ENCODE measurements at places on chromosomes 12 and 14.

DNA sequence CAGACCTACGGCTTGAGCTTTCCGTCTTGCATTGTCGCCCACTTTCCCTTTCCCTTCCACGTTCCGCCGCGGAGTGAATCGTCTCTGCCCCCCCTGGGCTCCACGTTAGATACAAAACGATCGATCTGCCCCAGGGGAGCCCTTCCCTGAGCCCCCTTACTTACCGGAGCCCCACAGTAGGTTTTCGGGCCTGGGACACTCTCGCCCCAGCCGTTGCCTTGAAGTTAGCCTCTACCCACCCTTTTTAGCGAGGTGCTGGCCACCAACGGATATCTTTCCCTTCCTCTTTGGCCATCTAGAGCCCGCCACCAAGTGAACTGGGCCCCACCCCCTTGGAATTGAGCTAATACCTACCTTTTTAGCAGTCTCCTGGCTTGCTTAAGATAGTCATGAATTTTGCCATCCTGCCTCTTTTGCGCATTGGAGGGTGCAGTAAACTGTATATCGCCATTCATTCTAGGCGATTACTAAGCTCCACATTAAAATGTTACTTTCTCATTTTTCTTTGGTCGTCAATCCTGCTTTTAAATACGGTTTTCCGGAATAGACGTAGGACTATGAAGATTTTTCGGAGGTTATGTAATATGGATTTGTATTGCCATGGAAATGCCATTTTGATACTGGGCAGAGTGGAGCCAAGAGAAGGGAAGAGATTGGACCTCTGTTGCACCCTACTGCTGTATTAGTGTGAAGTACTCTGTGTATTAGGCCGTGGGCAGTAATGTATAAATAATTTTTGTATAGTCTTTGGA lies 764 bp downstream of the RBM25 start:
- DNase-seq = no peak

DNA sequence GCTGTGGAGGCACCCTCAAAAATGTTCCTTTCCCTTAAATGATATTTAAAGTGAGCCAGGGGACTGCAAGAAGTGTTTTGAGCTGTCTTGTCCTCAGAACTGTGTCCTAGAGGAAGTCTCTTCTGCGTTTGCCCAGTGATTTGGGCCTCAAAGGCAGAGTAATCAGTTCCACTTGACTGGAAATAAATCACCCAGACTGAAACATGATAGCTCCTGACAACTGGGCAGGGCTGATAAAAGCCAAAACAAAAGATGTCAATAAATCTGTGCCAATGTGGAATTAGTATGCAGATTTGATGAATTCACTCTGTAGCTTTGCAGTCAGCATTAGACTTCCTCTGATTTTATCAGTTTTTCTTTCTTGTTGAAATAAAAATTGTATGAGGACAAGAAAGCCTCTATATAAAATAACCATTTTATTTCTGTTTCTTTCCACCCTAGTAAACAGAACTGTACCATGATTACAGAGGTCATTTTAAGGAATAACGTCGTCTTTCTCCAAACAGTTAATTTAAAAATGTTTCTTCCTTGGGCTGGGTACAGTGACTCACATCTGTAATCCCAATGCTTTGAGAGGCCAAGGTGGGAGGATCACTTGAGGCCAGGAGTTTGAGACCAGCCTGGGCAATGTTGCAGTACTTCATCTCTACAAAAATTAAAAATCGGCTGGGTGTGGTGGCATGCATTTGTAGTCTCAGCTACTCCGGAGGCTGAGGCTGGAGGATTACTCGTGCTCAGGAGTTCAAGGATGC lies 180.8 kb downstream of the ERC1 start:
- DNase-seq = no peak

DNA sequence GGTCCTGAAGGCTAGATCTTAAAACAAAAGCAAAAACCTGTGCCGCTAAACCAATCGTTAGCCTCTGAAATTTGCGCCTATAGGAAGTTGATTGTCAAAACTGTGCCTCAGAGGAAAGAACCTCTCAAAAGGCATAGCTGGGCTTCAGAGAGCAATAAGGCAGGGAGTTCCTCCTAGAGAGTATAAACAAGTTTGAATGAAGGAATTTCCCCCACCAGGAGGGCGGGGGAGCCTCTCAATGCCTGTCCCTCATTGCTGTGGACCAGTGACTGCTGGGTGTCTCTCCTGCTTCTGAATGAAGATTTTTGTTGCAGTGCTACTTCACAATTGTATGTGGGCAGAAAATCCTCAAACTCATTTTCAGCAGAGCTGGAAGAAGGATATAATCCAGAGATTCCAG lies 88.6 kb downstream of the KCNK10 start:
- no peak for DNase-seq

GRCh38 chr14:76566439-76566838 lies 190.5 kb downstream of the ESRRB start:
- DNase-seq = no peak

DNA sequence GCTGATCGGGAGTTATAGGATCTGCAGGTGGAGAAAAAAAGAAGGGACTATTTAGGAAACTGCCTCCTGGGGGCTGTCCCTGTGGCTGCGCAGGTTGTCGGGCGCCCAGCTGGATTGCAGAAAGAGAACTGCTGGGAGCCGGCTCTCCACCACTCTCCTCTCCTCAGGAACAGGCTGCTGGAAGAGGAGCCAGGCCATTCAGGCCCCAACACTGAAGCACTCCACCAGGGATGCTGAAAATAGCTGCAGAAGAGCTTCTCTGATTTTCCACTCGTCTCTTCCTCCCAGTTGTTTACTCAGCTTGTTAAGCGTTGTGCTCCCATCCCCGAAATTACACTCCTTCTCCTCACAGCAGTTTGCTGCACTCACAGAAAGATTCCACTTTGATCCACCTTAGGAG lies 347.3 kb downstream of the GLT1D1 start:
- no peak for DNase-seq

DNA sequence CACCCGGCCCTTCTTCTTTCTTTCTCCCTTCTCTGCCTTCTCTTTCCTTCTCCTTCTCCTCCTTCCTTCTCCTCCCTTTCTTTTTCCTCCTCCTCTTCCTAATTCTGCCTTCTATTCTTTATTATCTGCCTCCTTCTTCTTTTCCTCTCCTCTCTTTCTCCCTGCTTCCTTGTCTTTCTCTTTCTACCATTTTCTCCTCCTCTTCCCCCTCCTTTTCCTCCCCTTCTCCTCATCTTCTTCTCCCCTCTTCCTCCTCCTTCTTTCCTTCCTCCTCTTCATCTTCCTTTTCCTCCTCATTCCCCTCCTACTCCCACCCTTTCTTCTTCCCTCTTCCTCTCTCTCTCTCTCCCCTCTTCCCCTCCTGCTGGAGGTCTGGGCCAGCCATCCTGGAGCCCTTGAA lies 294.9 kb upstream of the CRY1 start:
- DNase-seq = no peak

- no peak for DNase-seq
Observed at GRCh38 chr14:23571701-23572523, 4.3 kb upstream of the AP1G2 start.

All from stimulated activated CD4-positive, alpha-beta T cell treated with anti-CD3 and anti-CD28 coated beads, TNF-alpha, amount 100 ng/mL, for 48 hours (primary cell).